Caudate nucleus (tissue), 63 donors: ENCODE measurements at places on chromosomes 6 and 20.

- no peak for DNase-seq
Observed at GRCh38 chr6:35260591-35261570, 1.3 kb downstream of the ZNF76 start.

GRCh38 chr6:101992286-101992685, 598.8 kb downstream of the GRIK2 start:
- DNase-seq, result no peak

DNA sequence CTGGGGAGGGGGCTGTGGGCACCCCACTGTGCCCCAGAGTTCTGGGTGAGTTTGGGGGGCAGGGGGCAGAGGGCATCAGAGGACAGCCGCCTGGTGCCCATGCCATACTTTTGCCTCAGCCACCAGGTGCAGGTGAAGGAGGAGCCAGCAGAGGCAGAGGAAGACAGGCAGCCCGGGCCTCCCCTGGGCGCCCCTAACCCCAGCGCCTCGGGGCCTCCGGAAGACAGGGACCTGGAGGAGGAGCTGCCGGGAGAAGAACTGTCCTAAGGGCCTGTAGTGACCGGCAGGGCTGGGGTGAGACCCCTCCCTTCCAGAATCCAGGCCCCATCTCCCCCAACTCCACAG, 39.6 kb upstream of the MDFI start:
- DNase-seq, result no peak

- DNase-seq, result no peak
Observed at GRCh38 chr6:99416226-99416625, 8.9 kb downstream of the PNISR start.

- no peak for DNase-seq
Observed at GRCh38 chr20:47783828-47784598, 1.3 kb downstream of the SULF2 start.

DNA sequence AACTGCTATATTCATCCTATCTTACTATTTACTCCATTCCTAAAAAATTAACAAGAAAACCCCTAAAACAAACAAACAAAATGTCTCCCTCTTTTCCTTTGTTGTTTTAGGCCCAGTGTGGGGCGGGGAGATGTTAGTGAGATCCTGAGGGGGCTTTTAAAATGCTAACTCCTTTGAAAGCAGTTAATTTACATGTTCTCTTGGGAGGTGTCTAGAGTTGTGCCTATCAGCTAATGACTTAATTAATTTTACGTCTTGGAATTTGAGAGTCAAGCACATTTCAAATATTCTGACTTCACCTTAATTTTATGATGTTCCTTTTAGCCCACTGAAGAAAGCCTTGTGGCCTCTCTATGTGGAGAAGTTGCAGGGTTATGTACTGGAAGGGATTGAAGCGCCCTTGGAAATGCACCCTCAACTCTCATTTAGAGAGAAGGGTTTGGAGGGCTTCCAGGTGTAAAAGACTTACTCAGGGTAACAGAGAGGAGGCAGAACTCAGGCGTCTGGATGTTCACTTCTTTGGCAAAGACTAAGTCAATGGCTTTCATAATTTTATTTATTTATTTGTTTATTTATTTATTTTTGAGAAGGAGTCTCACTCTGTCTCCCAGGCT, 4.9 kb downstream of the SASH1 start:
- no peak for DNase-seq

GRCh38 chr20:18388860-18389259, 78.0 kb downstream of the DZANK1 start:
- DNase-seq, result no peak

- DNase-seq, result no peak
Observed at GRCh38 chr6:37368961-37369320, 15.2 kb downstream of the RNF8 start.

GRCh38 chr6:33716890-33717632, 5.6 kb upstream of the UQCC2 start:
- DNase-seq, result no peak

- no peak for DNase-seq
Observed at GRCh38 chr20:63968928-63969760, 586 bp downstream of the ZNF512B start.

GRCh38 chr6:24251339-24251738, 106.5 kb downstream of the DCDC2 start:
- no peak for DNase-seq

GRCh38 chr6:166417285-166417691, 34.5 kb upstream of the MPC1 start:
- no peak for DNase-seq

GRCh38 chr6:170067923-170068360, 222.9 kb downstream of the DLL1 start:
- no peak for DNase-seq

DNA sequence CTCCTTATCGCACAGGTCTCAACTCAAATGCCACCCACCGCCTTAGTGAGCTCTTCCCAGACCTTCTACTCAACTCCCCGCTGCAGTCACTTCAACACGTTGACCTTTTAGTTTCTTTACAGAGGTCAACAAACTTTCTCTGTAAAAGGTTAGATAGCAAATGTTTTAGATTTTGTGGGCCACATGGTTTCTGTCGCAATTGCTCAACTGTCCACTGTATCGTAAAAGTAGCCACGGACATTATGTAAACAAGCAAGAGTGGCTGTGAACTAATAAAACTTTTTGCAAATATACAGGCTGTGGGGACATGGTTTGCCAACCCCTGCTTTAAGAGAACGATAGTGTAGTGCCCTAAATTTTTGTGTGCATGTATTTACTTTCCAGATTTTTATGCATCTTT, 247.6 kb upstream of the TSHZ2 start:
- DNase-seq, result no peak

DNA sequence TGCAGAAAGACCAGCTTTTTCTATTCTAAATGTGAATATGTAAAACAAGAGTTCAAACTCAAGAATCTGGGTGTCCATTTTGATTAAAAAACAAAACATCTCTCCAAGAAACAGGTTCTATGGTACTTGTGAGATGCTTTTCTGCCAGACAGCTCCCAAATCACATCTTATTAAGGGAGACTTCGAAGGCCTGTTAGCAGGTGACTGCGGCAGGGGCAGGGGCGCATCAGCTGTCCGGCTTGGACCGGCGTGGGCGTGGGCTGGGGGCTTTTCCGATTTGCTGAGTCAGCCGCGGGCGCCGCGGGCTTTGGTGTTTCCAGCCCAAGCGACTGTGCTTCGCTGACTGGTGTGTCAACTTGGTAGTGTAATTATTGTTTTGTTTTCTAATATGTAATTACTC, 32.6 kb downstream of the TFAP2A start:
- DNase-seq, result no peak

GRCh38 chr6:83126807-83127206, 59.3 kb downstream of the DOP1A start:
- DNase-seq, result no peak

DNA sequence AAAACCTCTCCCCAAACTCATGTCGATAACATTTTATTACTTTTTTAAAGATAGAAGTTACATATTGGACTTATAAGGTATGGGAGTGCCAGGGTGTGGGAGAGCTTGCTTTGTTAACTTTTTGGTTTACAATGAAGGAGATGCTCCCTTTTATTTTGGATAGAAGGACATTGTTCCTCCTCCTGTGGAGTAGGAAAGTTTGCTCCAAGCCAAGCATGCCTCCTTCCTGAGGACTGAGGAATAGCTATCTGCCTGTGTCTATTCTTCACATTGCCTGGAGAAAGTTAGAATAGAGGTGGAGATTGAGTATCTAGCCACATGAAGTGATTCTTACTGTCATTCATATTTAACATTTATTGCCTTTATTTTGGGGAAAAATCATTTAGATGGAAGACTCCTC, 71.9 kb downstream of the EYA4 start:
- no peak for DNase-seq

DNA sequence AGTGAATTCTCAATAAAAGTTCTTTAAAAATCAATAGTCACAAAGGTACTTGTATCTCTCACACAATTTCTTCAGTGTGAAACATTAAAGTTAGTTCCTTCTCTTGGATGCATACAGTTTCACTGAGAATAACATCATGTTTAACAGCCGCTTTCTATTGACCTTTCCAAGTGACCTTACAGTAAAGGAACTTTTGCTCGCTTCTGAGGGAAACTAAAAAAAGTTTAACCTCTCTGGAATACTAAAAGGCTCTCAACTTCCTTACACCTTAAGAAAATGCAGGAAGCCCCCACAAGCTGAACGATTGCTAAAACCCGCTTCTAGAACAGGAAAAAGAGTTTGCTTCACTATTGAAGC, 1.3 kb downstream of the RRAGD start:
- DNase-seq, result no peak

GRCh38 chr6:21332660-21333059, 260.9 kb upstream of the SOX4 start:
- DNase-seq, result no peak

DNA sequence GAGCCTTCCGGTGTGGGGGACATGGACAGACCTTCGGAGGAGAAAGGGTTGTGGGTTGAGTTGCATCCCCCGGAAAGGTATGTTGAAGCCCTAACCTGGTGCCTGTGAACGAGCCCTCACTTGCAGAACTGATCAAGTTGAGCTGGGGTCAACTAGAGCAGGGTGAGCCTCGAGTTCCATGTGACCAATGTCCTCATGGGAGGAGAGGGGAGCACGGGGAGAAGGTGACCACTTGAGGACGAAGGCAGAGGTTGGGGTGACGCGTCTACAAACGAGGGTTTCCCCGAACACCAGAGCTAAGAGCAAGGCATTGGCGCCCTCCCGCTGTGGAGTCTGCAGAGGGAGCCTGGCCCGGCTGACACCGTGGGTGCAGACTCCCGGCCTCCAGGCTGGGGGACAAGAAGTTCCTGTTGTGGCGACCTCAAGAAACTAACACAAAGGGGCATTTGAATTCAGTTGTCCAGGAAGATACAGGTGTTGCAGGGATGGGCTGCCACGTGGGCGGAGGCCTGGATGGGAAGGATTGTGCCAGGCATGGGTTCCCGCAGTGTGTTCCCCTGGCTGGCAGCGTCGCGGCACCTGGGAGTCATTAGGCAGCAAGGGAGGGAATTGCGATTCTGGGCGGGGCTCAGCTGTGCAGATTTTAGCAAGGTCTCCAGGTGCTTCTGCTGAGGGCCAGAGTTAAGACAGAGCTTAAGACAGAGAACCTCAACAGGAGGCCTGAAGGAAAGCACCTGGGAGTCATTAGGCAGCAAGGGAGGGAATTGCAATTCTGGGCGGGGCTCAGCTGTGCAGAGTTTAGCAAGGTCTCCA, 20.4 kb upstream of the UNC93A start:
- no peak for DNase-seq

DNA sequence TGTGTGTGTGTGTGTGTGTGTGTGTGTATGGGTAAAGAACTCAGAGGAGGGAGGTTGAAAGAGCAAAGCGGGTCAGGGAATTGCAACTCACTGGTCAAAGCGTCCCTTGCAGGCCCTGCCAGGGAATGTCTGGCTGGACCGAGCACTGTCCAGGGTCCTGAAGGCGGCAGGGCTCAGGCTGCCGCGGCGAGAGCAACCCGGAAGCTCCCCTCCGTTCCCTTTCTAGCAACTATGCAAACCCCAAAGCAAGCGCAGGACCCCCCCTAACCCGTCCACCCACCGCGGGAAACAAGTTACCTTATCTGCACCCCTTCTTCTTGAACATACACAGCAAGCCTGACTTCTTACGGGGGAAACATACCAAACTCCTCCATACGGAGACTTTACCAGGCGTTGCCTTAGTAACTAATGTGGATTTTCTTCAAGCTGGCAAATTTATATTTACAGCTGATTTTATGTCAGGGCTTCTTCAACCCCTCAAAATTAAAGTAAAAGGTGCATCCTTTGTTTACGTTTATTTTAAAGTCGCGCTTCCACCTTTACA, 538 bp upstream of the GRM1 start:
- no peak for DNase-seq

- DNase-seq, result no peak
Observed at GRCh38 chr20:48192109-48192508, 406.8 kb upstream of the SULF2 start.

GRCh38 chr20:52251136-52251700, 59.6 kb upstream of the ZFP64 start:
- no peak for DNase-seq

- DNase-seq, result no peak
Observed at GRCh38 chr6:50848989-50849795, 30.5 kb downstream of the TFAP2B start.

GRCh38 chr6:14278446-14278845, 160.9 kb downstream of the CD83 start:
- DNase-seq, result no peak

DNA sequence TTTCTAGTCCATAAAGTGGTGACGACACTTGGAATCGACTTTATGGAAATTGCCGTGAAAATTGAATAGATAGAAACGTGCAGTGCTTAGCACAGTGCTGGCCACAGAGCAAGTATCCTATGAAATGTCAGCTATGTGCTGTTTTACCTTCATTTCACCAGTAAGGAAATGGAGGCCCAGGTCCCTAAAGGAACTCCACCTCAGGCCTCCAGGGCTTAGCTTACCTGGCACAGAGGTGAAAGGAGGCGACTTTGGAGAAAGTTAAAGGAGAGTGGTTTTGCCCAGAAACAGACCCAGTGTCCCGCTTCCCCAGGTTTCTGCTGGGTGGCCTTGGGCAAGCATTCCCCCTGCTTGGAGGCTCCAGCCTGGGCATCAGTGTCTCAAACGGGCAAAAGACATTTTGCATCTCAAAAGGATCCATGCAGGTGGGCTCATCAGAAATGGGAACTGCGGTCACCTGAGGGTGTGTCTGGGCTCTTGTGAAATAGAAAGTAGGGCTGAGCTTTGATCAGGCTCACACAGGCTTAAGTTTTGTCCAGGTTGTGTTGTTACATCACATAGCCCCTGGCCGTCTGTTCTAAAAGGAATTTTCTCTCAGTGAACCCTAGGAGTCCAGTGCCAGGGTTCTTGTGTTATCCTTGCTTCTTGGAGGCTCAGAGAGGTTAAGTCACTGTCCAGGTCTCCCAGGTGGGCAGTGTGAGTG, 6.8 kb upstream of the TULP1 start:
- DNase-seq, result no peak

- no peak for DNase-seq
Observed at GRCh38 chr6:148407372-148407771, 64.7 kb downstream of the SASH1 start.

- DNase-seq, result no peak
Observed at GRCh38 chr6:7087066-7087465, 20.7 kb upstream of the RREB1 start.

DNA sequence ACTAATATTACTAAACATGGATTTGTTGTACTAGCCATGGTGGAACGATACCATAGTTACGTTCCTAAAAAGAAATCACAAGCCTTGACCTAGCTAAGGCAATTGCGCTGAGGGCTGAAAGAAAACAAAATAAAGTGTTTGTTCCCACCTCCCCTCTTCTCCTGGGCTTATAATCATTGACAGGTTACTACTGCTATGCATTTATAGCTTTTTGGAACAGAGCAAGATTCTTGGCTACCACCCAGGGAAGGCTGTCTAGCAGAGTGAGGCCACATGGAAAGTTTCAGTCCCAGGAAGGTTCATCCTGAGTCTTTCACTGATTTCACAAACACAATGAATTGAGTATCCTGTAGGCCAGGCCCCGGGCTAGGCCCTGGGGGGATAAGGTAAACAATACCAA, 84.6 kb downstream of the TMEM170B start:
- no peak for DNase-seq

DNA sequence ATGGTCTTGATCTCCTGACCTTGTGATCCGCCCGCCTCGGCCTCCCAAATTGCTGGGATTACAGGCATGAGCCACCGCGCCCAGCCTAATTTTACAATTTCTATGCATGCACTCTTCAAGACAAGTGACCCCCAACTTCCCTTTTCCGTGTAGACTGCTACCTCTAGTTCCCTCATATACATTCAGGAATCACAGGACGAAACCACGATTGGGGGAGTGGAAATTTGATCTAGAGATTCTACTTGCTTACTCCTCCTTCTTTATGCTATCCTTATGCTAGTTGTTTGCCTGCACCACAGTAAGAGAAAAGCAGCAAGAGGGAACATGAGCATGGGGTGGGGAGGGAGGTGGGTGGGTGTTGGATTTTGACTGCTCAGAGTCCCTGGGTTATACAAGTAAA, 34.9 kb downstream of the OSTM1 start:
- DNase-seq, result no peak
